Activated naive CD8-positive, alpha-beta T cell treated with anti-CD3 and anti-CD28 coated beads for 36 hours (primary cell): ENCODE measurements at places on chromosomes 2 and 18.

GRCh38 chr2:167862782-167863181, 384.6 kb downstream of the STK39 start:
- DNase-seq, result no peak

GRCh38 chr2:63817382-63817781, 24.3 kb upstream of the UGP2 start:
- DNase-seq, result no peak

DNA sequence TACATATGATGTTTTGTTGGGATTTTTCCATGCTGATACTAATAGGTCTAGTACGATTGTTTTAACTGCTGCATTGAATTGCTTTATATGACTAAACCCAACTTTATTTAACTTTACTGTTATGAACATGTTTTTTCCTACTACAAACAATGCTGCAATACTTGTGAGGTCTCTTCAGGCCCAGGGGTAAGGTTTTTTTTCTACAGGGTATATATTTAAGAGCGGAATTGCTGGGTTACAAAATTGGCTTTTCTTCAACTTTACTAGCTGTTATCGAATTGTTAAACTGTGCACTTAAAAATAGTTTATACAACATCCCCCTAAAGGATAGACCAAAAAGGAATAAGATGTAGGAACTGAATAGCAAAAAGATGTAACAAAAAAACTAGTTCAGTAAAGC, 78.5 kb upstream of the TMEM178A start:
- no peak for DNase-seq

DNA sequence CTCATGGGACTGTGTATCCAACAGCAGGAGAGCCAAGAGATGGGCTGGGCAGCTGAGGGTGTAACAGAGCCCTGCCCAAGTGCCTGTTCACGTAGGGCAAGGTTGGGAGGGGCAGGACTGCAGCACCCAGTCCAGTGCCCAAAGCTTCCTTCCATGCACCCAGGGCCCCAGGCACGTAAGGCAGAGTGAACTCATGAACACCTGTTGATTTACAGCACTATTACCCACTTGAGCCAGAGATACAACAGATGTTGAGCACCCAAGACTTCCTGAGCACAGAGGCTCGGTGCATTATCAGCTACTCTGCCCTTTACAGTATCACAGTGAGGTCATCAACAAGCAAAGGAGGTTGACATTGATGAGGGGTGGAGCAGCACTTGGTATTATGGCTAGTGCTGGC, 50.2 kb upstream of the FHL2 start:
- no peak for DNase-seq

GRCh38 chr18:27175245-27175644, 9.9 kb downstream of the CHST9 start:
- no peak for DNase-seq

DNA sequence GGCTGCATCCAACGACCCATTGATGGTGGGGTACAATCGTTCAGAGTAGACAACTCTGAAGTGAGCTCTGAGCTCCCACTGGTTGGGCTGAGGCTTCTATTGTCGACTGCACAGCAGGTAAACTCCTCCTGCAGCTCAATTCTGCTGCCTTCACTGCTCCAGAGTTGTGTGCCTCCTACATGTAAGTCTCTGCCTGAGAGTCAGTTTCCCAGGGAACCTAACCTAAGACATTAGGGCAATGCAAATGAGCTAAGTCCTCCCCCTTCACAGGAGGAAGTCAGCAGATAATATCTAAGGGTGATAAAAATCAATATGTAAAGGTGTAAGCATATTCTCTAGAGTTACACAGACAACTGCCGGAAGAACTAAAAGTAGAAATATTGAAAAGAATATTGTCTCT, 22.5 kb upstream of the ACYP2 start:
- no peak for DNase-seq

DNA sequence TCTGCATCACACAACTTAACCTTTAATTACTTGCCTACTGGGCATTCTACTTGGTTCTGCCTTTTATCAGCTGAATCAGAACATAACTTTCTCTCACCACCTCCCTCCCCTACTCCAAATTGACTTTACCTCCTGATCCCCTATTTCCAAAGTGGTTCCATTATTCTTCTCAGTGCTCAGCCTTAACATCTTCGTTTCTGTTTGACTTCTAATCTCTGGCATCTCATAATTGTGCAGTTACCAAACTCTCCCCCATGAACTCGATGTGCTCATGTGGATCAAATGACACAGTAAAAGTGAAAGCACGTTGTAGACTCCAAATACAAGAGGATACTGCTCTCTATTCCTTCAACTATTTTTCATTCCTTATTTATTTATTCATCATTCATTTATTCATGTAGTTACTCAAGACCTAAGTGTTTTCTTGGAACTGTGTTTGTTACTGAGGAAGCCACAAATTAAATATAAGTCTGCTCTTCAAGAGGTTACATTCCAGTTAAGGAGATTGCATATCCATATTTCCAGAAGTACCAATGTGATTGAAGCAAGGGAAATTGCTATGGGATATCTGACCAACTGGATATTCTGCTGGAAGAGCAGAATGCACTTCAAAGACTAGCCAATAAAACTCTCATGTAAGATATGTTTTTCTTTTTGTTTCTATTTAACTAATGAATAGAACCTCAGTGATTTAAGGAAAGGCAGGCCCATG, 158.8 kb downstream of the TMEFF2 start:
- DNase-seq, result no peak
